ENCODE measurements at places on chromosomes 12 and 14. TPM values are rescaled to one million over a fixed set of nuclear protein-coding genes. Genes with fewer than 3 reads are reported as not detected.

BAZ1A gene
- 36.5 TPM for total RNA-seq

CLEC9A gene
- total RNA-seq = not detected

EID3 gene
- total RNA-seq = 1.9 TPM

CLEC2A gene
- total RNA-seq = 0.84 TPM

DDX24 gene
- 206 TPM for total RNA-seq

TGM1 gene
- total RNA-seq = 3.8 TPM

GALNT8 gene
- 6.8 TPM for total RNA-seq

IKZF4 gene
- 6.9 TPM for total RNA-seq

ETFBKMT gene
- total RNA-seq = 2.2 TPM

KRT2 gene
- total RNA-seq = not detected

SERPINA4 gene
- not detected for total RNA-seq

SIX6 gene
- total RNA-seq = not detected

CLECL1 gene
- not detected for total RNA-seq

ACVRL1 gene
- total RNA-seq = 1.3 TPM

NIN gene
- 38.2 TPM for total RNA-seq

PTHLH gene
- total RNA-seq = 53.5 TPM

KCNC2 gene
- not detected for total RNA-seq

GRCh38 chr14:26873362-26873960 is 275.6 kb upstream of the NOVA1 start:
- H3K27me3 ChIP-seq = peaks cover 26% of the 10 kb centered on the region
- H3K27ac ChIP-seq = no peak overlapping the region
- DNase-seq = no peak
- H3K4me1 ChIP-seq = no peaks in the 10 kb centered on the region
- no peaks in the 10 kb centered on the region for H3K36me3 ChIP-seq

GRCh38 chr12:19285793-19286448 is 153.4 kb upstream of the AEBP2 start:
- no peak overlapping the region for H3K4me3 ChIP-seq
- H3K27ac ChIP-seq = no peak overlapping the region
- no peak for DNase-seq
- H3K36me3 ChIP-seq = peaks cover 6% of the 10 kb centered on the region

GRCh38 chr14:75370416-75371205 is 57.2 kb upstream of the JDP2 start:
- H3K36me3 ChIP-seq = no peaks in the 10 kb centered on the region
- H3K27ac ChIP-seq = no peak overlapping the region
- DNase-seq = no peak
- peaks cover 12% of the 10 kb centered on the region for H3K27me3 ChIP-seq
- no peak overlapping the region for H3K4me3 ChIP-seq
- no peaks in the 10 kb centered on the region for H3K4me1 ChIP-seq

DNA sequence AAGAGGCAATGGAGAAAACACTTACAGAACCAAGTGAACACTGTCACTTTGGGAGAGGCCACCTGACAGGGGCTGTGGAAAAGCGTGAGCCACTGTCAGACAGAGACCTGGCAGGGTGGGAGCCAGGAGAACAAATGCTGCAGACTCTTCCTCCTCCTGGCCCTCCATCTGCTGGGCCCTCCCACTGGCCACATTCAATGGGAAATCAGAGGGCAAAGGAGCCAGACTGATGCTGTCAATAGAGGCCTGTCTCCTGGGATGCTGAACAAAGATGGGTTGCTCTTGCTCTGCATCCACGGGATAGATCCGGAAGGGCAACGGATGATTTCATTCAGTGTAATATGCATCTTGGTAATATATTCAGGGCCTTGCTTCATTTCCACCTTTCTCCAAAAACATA is 44.9 kb upstream of the BCAT1 start:
- H3K27ac ChIP-seq = no peak overlapping the region
- no peaks in the 10 kb centered on the region for H3K27me3 ChIP-seq
- no peak overlapping the region for H3K4me3 ChIP-seq
- no peaks in the 10 kb centered on the region for H3K36me3 ChIP-seq
- peaks cover 14% of the 10 kb centered on the region for H3K4me1 ChIP-seq

- no peak overlapping the region for H3K27ac ChIP-seq
- DNase-seq = no peak
- no peaks in the 10 kb centered on the region for H3K36me3 ChIP-seq
- no peaks in the 10 kb centered on the region for H3K27me3 ChIP-seq
These were observed 316.8 kb downstream of the SNAPC1 start for GRCh38 chr14:62079038-62079437.

DNA sequence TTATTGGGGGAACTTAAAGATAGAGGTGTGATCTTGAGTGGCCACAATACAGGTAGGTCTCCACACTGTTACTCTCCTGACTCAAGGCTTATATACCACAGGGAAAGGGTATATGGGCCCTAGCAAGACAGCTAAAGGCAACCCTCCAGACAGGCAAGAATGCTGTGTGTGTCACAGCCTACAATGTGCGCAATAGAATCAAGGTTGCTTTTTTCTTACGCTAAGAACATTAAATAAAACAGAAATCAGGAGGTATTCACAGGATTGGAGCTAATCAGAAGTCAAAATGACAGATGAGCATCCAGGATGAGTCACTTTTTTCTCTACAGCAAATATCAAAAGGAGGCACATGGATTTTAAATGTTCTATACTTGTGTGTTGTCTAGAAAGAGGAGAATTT is 1797.9 kb upstream of the SEL1L start:
- no peak overlapping the region for H3K27ac ChIP-seq
- no peaks in the 10 kb centered on the region for H3K4me1 ChIP-seq
- no peak for DNase-seq
- no peaks in the 10 kb centered on the region for H3K36me3 ChIP-seq
- H3K27me3 ChIP-seq = no peaks in the 10 kb centered on the region
- H3K4me3 ChIP-seq = no peak overlapping the region

DNA sequence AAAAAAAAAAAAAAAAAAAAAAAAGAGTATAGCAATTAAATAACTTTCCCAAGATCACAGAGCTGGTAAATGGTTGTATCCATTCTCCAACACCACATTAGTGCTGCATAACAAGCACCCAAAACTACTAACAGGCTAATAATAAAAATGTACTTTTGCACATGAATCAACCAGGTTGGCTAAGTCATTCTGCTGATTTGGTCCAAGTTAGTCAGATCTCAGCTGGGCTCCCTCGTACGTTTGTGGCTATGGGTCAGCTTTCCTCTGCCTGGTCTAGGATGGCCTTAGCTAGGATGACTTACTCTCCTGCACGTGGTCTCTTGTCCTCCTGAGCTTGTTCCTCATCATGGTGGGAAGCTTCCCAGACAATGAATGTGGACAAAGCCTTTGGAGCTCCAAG is 7.9 kb upstream of the PLEKHG6 start:
- H3K27me3 ChIP-seq = no peaks in the 10 kb centered on the region
- DNase-seq = no peak
- no peaks in the 10 kb centered on the region for H3K4me1 ChIP-seq

- peaks cover 4% of the 10 kb centered on the region for H3K4me1 ChIP-seq
- DNase-seq = peak; percentile 28
- no peaks in the 10 kb centered on the region for H3K27me3 ChIP-seq
- peak overlapping the region; percentile 30 for H3K4me3 ChIP-seq
- H3K36me3 ChIP-seq = no peaks in the 10 kb centered on the region
These were observed 28.2 kb downstream of the SOX5 start for GRCh38 chr12:23921099-23921856.

- no peaks in the 10 kb centered on the region for H3K36me3 ChIP-seq
- no peak overlapping the region for H3K27ac ChIP-seq
- DNase-seq = no peak
- H3K4me3 ChIP-seq = no peak overlapping the region
- peaks cover 26% of the 10 kb centered on the region for H3K27me3 ChIP-seq
These were observed 8.9 kb downstream of the SLC6A12 start for GRCh38 chr12:205026-205425.

GRCh38 chr12:52284562-52285171 is 6.7 kb downstream of the KRT81 start:
- DNase-seq = no peak
- H3K27me3 ChIP-seq = no peaks in the 10 kb centered on the region
- no peak overlapping the region for H3K4me3 ChIP-seq

- no peak for DNase-seq
- no peaks in the 10 kb centered on the region for H3K4me1 ChIP-seq
- H3K4me3 ChIP-seq = no peak overlapping the region
- no peaks in the 10 kb centered on the region for H3K27me3 ChIP-seq
- H3K36me3 ChIP-seq = no peaks in the 10 kb centered on the region
- H3K27ac ChIP-seq = no peak overlapping the region
These were observed 168.2 kb downstream of the LRRK2 start for GRCh38 chr12:40393026-40393425.

- DNase-seq = no peak
- no peaks in the 10 kb centered on the region for H3K36me3 ChIP-seq
- H3K4me1 ChIP-seq = peaks cover 8% of the 10 kb centered on the region
- H3K4me3 ChIP-seq = peak overlapping the region; percentile 66
- H3K27me3 ChIP-seq = no peaks in the 10 kb centered on the region
- no peak overlapping the region for H3K27ac ChIP-seq
These were observed 923 bp upstream of the ITPR2 start for GRCh38 chr12:26833743-26834490.

GRCh38 chr14:69879175-69880043 is at the start of gene SMOC1:
TSS of gene SMOC1 (plus strand) at chr14:69879416. CDS start at chr14:69879679, 263 bp downstream.
- peaks cover 44% of the 10 kb centered on the region for H3K27me3 ChIP-seq
- H3K36me3 ChIP-seq = no peaks in the 10 kb centered on the region
- H3K4me3 ChIP-seq = peak within 1 kb of the TSS; percentile 33

GRCh38 chr12:10226086-10226485 is 13.4 kb downstream of the GABARAPL1 start:
- H3K4me3 ChIP-seq = no peak overlapping the region
- H3K4me1 ChIP-seq = no peaks in the 10 kb centered on the region
- H3K36me3 ChIP-seq = peaks cover 33% of the 10 kb centered on the region

GRCh38 chr14:29016050-29016900 is 249.7 kb downstream of the FOXG1 start:
- peak; percentile 16 for DNase-seq
- no peaks in the 10 kb centered on the region for H3K36me3 ChIP-seq
- H3K4me3 ChIP-seq = no peak overlapping the region
- no peak overlapping the region for H3K27ac ChIP-seq

DNA sequence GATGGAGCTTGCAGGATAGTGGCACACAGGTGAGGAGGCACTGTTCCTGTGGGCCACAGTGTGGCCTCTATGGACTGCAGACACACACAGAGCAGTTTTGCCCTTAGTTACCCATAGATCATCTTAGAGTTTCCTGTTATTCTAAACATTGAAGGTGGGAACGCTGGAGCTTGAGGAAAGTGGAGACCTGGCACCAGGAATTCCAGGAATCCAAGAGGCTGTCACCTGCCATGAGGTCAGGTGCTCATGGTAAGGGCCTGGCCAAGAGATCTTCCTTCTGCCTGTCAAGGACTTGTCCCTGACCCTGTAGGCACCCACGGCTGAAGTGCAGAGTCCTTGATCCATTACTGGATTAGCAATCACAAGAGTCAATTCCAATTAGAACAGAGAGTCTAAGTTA is 65.2 kb upstream of the ACTN1 start:
- H3K36me3 ChIP-seq = no peaks in the 10 kb centered on the region
- DNase-seq = no peak
- H3K4me1 ChIP-seq = peaks cover 53% of the 10 kb centered on the region

DNA sequence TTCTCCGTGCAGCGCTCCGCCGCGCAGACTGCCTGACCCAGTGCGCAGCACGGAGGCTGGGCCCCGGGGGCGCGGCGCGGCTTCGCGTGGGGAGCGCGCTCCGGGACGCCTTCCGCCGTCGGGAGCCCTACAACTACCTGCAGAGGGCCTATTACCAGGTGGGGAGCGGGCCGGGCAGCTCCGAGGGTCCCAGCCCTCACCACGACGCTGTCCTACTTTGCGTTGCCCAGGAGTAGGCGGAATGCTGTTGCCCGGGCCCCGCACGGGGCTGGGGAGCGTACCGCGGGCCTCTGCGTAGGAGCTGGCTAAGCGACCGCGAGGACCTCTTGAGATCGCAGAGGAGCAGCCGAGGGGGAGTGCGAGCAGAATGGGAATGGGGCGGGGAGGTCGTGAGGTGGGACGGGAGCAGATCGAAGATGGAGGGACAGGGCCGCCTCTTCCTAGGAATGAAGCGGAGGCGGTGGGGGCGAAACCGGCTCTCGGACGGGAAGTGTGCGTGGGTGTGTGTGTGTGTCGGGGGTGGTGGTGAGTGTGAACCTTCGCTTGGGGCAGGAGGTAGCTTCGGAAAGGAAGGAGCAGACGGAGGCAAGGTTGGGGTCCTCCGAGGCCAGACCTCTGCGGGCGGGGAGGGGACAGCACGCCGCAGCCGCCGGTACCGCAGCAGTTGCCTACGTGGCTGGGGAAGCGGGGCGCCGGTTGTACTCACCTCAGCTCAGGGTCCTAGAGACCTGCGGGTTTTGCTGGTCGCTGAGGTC is 751 bp downstream of the P3H3 start:
- H3K27me3 ChIP-seq = no peaks in the 10 kb centered on the region
- peaks cover 19% of the 10 kb centered on the region for H3K4me1 ChIP-seq
- DNase-seq = peak; percentile 47
- peak overlapping the region; percentile 71 for H3K4me3 ChIP-seq
- H3K36me3 ChIP-seq = peaks cover 13% of the 10 kb centered on the region
- peak overlapping the region; percentile 80 for H3K27ac ChIP-seq

DNA sequence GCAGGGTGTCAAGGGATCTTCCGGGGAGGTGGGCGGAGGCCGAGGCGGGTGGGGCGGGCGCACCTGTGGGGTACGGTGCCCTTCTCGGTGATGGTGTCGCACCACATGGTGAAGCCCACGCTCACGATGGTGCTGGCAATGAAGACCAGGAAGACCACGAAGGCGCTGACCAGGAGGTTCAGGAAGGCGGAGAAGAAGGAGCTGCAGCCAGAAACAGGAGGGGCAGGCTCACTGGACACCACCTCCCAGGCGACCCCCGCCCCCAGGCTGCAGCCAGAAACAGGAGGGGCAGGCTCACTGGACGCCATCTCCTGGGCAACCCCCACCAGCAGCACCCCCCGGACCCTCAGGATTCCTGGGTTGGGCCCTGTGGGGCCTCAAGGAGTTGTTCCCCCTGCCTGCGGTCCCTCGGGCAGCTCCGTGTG is 7.6 kb downstream of the TMEM179 start:
- no peaks in the 10 kb centered on the region for H3K4me1 ChIP-seq
- no peaks in the 10 kb centered on the region for H3K36me3 ChIP-seq
- DNase-seq = no peak

GRCh38 chr14:26896447-26896846 is 298.6 kb upstream of the NOVA1 start:
- no peaks in the 10 kb centered on the region for H3K4me1 ChIP-seq
- H3K27me3 ChIP-seq = no peaks in the 10 kb centered on the region
- H3K4me3 ChIP-seq = no peak overlapping the region

GRCh38 chr12:76690921-76691700 is 72.8 kb upstream of the ZDHHC17 start:
- DNase-seq = peak; percentile 49
- no peak overlapping the region for H3K4me3 ChIP-seq
- H3K4me1 ChIP-seq = peaks cover 11% of the 10 kb centered on the region
- H3K36me3 ChIP-seq = no peaks in the 10 kb centered on the region

- H3K4me3 ChIP-seq = no peak overlapping the region
- no peaks in the 10 kb centered on the region for H3K27me3 ChIP-seq
- no peaks in the 10 kb centered on the region for H3K36me3 ChIP-seq
- peaks cover 24% of the 10 kb centered on the region for H3K4me1 ChIP-seq
- H3K27ac ChIP-seq = no peak overlapping the region
These were observed 57.2 kb upstream of the BEGAIN start for GRCh38 chr14:100644383-100644782.

GRCh38 chr12:128976120-128976738 is 123.0 kb downstream of the GLT1D1 start:
- no peaks in the 10 kb centered on the region for H3K4me1 ChIP-seq
- DNase-seq = no peak
- H3K36me3 ChIP-seq = no peaks in the 10 kb centered on the region
- H3K4me3 ChIP-seq = no peak overlapping the region
- no peaks in the 10 kb centered on the region for H3K27me3 ChIP-seq
- no peak overlapping the region for H3K27ac ChIP-seq

- H3K4me3 ChIP-seq = no peak overlapping the region
- H3K27me3 ChIP-seq = no peaks in the 10 kb centered on the region
- H3K4me1 ChIP-seq = no peaks in the 10 kb centered on the region
- H3K27ac ChIP-seq = no peak overlapping the region
These were observed 25.1 kb upstream of the ATF7IP start for GRCh38 chr12:14340371-14340770.

Measured in astrocyte (in vitro differentiated cells and primary cell).